ENCODE measurements at places on chromosomes 5 and 9.

GRCh38 chr9:111020594-111020993 lies 17.7 kb downstream of the LPAR1 start:
- DNase-seq = no peak

GRCh38 chr9:110303133-110303532 lies 34.5 kb downstream of the TXNDC8 start:
- no peak for DNase-seq

- DNase-seq = no peak
These were observed 89.1 kb upstream of the PTPRD start for GRCh38 chr9:10701906-10702305.

GRCh38 chr9:105319202-105319813 lies 74.9 kb downstream of the SLC44A1 start:
- no peak for DNase-seq

DNA sequence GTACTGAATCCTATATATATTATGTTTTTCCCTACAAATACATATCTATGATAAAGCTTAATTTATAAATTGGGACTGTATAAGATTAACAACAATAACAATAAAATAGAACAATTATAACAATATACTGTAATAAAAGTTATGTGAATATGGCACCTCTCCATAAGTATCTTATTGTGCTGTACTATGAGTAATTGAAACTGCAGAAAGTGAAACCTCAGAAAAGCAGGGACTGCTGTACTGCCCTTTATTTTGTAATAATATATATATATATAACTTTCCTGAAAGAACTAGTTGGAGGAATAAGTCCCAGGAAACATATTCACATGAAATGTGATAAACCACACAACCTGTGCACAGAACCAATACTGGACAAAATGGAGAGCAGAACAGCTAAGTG lies 77.3 kb downstream of the PAM start:
- DNase-seq = no peak

GRCh38 chr5:40775846-40776657 lies 20.3 kb upstream of the TTC33 start:
- DNase-seq = no peak

- DNase-seq = no peak
These were observed 138.6 kb downstream of the PALM2AKAP2 start for GRCh38 chr9:109918339-109919163.

- no peak for DNase-seq
These were observed 766.1 kb downstream of the IRX1 start for GRCh38 chr5:4361753-4362152.

- DNase-seq = peak; percentile 22
These were observed 747 bp downstream of the LRSAM1 start for GRCh38 chr9:127451858-127452656.

DNA sequence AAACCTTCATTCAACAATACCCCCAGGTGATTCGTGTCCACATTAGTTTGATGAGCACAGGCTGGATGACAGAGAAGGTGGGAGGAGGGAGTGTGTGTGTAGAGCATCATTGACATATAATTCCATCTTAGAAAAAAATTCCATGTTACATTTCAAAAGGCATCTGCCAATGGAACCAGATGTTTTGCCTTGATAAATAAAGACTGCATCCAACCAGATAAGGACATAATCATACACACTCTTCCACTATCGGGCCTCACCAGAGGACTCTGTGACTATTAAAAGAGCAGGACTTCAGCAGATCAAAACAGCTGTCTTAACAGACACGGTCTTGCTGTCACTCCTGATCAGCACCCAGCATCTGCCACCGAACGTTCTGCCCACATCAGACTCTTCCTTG lies 96.4 kb upstream of the SPIN1 start:
- DNase-seq = no peak

GRCh38 chr9:38232895-38233294 lies 159.6 kb upstream of the ALDH1B1 start:
- no peak for DNase-seq

DNA sequence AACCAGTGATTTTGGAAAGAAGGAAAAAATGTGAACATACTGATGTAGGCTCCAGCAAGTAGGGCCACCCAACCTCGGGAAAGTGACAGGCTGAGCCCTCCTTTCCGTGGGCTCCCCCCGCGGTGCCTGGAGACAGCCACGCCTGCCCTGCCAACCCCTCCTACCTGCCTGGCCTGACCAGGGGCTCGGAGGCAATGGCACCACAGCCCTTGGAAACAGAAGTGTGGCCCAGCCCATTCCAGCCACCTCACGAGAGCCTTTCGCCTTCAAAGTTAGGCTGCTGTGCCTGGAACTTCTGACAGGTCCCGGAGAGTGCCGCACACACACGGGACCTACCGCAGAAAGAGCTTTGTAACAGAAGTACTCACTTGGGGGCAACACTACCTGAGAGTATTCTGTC lies 49.5 kb upstream of the LRRC14B start:
- no peak for DNase-seq

GRCh38 chr5:120545951-120546350 lies 81.9 kb downstream of the PRR16 start:
- no peak for DNase-seq

- no peak for DNase-seq
These were observed 381 bp downstream of the NR2F1 start for GRCh38 chr5:93583439-93583767.

DNA sequence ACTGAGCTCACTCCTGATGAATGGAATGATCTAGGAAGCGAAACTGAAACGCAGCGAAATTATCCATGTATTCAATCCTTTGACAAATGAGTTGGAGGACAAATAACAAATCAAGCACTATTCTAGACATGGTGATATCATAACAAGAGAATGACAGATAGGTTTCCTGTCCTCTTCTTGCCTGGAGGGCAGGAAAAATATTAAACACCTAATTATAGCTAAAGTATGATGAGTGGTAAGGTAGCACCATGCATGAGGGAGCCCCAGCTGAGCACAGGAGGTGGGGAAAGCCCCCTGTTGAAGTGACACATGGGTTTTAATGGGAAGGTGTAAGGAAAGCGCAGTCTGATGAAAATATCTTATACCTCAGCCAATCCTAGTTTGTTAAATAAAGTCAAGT lies 225.2 kb downstream of the NPR3 start:
- DNase-seq = no peak

DNA sequence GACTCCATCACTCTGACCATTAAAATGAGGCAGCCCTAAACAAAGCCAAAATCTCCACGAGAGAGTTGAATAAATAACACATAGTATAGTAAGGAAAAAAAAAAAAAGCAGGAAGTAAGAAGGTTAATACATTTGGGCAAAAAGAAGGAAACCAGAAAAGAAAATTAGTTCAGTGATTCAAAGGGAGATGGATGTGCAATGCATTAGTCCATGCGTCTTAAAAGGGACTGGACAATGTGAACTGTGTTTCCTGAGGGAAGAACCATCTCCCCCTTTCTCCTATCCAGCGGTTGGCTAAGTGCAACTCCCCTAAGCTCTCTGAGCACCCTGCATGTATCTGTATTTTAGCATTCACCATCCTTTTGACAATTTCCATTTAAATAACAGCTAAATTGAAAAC lies 1.4 kb downstream of the ANKRA2 start:
- DNase-seq = no peak

DNA sequence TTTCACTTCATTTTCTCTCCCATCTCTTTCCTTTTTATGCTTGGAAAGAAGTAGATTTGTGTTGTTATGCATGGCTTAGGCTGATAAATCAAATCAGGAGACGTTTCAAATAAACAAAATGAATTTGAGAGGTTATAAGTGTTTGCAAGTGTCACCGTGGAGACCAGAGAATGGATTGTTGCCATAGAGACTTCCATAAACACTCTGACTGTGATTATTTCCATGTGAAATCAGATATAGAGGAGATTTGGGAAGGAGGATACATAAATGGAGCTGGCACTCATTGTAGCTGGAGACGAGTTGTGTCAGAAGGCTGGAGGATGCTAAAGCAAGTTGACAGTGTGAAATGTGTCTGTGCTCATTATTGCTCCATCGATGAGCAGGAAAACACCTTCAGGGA lies 84.2 kb upstream of the PCSK1 start:
- DNase-seq = no peak

DNA sequence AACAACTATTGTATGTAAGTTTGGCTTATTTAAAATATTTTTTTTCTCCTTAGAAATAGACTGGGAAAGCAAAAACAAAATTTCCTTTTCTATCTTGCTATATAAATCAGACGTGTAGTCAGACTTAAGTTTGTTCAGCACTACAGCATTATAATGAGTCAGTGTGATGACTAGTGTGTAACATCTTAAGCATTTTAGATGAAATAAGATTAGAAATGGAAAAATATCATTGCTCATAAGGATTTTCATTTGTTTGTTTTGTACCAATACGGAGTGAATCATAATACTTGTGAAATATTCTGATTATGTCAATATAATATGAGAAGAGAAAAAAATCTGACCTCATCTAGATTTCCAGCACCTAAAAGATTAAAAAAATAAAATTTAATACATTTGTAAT lies 64.7 kb upstream of the RICTOR start:
- DNase-seq = no peak

DNA sequence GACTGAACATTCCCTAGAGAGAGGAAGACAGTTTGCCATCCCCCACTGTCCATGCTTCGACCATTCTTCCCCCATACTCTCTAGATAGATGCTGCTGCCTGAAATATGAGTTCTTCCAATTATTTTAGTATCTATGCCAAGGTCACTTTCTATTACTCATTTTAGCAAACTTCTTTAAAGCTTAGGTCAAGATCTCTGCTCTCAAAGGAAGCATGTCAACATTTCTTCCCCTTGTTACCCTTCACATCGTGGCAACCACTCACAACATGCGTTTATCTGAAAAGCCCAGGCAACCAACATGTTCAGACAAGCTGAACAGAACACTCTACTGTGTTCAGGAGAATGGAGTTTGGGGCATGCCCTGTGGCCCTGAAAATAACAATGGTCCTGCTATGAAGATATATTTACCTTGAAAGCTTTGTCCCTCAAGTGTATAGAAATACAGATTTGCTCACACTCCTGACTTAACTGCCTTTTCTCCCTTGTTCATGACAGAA lies 138.4 kb upstream of the KIF2A start:
- DNase-seq = no peak

DNA sequence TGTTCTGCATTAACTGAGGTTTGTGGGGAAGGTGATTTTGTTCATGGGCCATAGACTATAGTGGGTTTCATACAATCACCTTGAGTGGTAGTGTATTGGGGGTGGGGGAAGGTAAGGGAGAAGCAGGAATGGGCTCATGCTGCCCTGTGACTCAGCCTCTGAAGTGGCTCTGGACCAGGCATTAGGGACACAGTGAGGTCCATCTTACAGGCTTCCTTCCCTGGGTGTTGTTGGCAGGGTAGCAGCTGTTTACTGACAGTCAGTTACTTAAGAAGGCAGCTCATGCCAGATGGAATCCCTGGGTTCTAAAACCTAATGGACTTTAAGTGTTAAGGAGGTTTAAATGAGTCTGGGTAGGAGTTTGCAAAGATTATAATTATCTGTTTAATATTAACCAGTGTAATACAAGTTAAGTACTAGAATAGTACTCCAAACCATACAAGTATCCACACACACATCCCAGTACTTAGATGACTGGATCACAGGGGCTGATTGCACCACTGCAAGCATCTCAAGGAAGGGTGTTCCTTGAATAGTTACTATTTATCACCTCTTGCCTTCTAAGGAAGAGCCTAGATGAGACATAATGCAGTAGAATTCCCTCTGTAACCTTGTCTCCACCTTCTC lies 59.3 kb downstream of the CAST start:
- no peak for DNase-seq

DNA sequence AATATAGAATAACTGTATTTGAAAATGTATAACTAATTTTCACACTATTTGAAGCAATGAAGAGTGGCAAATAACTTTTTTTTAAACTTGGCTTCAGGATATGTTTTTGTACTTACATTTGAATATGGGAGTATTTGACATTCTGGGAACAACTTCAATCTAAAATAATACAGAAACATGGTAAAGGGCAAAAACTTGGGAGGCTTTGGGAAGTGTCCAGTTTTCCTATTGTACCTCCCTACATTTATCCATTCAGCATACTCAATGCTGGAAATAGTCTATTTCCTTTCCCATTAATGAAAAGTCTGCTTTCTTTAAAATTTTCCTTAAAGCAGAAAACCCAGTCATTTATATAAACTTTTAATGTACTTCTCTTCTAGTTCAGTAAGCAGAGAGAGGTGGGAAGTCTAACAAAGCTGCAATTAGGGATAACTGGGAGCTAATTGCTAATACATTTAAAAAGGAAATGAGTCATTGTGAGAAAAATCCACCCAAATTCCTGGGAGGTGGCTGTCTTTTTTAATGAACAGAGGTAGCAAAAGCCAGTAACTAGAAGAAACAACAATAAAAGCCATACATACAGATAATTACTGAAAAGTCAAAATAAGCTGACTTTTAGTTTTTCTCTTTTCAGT lies 128.8 kb downstream of the FBN2 start:
- DNase-seq = no peak

DNA sequence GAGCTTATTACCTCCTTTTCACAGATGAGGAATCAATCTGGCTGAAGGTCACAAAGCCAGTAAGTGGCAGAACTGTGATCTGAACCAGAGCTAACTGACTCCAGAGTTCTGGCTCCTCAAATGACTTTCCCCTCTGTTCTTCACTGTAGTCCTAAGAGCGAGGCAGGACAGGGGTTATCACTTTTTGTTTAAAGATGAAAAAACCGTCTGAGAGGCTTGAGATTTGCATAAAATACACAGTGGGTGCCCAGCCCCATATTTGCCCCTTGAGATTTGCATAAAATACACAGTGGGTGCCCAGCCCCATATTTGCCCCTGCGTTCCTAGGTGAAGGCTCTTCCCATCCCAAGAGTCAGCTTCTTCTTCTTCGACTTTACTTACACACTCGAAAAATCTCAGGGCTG lies 667 bp downstream of the FBXO10 start:
- DNase-seq = no peak

DNA sequence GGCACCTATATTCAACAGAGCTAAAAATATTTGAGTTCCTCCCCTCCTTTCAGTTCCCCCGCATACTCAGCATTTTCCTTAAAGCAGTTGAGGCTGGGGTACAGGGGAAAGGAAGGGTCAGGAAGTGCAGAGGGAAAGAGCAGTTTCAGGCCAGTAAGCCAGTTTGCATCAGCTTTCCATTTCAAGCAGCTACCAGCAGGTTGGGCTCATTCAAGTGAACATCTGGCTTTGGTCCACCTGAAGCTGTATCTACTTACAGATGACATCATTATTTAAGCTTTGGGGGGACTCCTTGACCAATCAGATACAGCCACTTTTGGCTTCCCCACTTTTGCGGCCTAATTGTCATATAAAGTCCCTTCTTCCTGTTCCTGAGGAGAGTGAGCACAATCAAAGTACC lies 8.2 kb upstream of the ACO1 start:
- DNase-seq = no peak

- no peak for DNase-seq
These were observed 71.4 kb upstream of the COL5A1 start for GRCh38 chr9:134570151-134570621.

DNA sequence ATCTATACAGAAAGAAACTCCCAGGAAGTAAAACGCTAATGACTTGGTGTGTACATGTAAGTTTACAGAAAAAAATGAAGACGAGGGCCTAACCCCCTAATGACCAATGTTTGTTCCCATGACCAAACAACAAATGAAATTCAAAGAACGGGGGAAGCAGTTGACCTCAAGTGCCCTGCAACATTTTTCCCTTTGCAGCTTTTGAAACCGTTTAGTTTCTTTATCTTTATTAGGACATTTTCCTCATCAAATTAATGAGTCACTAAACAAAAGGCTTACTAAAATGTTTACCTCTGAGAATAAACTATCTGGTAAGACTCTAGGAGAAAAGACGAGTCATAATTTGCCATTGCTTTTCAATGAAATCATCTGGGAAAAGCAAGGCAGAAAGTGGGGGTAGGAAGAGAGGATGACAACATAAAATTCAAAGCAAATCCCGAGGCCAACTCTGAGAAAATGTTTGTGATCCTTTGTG lies 57.4 kb downstream of the LHFPL2 start:
- no peak for DNase-seq

- no peak for DNase-seq
These were observed 137.7 kb upstream of the GRIA1 start for GRCh38 chr5:153352685-153353219.
